ENCODE measurements at places on chromosomes 12 and 14.

DNA sequence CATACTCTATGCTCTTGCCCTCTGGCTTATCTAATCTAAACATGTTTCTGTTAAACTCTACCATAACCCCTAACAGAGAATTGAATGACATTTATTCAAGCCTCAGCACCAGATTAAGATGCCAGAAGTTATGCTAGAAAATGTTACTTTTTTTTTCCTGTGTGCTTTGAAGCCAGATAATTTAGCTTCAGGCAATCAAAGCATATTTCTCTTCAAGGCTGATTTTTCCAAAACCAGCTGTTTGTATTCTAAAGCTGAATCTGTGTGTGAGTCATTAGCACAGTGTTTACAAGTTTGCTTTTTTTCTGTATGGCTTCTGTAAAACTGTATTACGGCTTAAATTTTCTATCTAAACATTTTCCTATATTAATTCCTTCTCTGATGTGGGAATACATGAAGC is 326.1 kb downstream of the FSCB start:
- DNase-seq, result no peak

DNA sequence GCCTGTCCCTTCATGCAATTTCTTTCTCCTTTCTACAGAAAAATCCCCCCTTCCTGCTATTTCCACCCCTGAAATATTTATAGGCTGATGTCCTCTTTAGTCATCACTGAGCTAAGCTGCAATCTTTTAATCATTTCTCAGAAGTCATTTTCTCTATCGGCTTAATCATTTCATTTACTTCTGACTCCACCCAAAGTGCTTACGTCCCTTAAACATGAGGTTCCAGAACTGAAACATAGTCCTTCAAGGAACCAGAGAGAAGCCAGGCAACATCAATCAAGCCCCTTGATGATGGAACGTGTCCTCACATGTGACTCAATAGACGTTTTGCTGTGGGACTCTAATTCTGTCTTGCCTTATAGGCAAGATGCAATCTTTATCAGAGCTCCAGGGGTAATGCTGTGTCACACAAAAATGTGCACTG is 148.7 kb upstream of the KRR1 start:
- DNase-seq, result no peak

- DNase-seq, result no peak
Observed at GRCh38 chr14:104694475-104694950, 5.1 kb downstream of the INF2 start.

DNA sequence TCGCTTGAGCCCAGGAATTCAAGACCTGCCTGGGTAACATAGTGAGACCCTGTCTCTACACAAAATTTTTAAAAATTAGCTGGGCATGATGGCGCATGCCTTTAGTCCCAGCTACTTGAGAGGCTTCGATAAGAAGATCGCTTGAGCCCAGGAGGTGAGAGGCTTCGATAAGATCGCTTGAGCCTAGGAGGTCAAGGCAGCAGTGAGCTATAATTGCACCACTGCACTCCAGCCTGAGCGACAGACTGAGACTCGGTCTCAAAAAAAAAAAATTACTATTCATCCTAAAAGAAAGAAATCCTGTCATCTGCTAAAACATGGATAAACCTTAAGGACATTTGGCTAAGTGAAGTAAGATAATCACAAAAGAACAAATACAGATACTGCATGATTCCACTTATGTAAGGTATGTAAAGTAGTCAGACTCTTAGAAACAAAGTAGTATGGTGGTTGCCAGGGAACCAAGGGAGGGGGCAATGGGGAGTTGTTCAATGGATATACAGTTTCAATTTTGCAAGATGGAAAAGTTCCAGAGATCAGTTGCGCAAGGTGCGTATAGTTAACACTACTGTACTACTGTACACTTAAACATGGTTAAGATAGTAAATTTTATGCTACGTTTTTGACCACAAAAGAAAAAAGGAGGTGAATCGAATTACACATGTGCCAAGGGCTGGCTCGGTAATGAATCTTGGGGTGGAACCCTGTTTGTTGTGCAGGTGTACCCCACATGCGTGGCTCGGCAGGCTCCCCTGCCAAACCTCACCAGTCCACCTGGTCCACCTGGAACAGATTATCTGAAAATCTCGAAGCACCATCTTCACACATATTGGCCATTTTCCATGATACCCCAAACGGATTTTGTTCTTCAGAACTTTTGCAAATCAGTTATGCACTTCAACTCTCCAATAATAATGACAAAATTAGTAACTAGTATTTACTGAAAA is 18.3 kb upstream of the ATP2A2 start:
- no peak for DNase-seq

GRCh38 chr12:50986966-50987737 is 34.8 kb downstream of the HIGD1C start:
- no peak for DNase-seq

DNA sequence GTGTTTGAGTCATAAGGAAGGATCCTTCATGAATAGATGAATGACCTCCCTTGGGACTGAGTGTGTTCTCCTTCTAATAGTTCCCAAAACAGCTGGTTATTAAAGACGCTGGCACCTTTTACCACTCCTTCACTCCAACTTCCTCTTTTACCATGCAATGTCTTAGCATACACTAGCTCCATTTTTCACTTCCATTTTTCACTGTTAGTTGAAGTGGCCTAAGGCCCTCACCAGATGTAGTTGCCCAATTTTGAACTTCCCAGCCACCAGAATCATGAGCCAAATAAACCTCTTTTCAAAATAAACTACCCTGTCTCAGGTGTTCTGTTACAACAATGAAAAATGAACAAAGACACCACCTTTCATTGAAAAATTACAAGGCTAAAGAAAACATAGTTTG is 64.7 kb downstream of the GPR65 start:
- DNase-seq, result no peak
